ENCODE measurements at places on chromosomes 3 and 15.

DNA sequence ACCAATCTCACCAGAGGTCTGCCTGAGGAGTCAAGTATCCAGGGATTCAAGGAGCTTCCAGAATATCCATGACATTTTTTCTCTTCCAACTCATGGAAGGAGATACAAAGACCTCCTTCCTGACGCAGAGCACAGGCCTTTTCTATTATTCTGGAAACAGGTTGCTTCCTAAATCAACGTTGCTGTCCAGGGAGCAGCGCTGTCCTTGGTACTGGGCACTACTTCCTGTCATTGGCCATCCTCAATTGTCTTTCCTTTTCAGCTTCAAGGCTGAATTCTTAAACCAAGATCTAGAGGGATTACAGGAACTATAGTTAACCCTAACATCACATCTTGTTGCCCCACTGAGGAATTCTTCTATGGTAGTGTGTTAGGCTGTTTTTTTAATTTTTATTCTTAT, 50.4 kb upstream of the TBC1D21 start:
- DNase-seq = no peak

GRCh38 chr3:29011966-29012365, 268.9 kb upstream of the RBMS3 start:
- DNase-seq = no peak

DNA sequence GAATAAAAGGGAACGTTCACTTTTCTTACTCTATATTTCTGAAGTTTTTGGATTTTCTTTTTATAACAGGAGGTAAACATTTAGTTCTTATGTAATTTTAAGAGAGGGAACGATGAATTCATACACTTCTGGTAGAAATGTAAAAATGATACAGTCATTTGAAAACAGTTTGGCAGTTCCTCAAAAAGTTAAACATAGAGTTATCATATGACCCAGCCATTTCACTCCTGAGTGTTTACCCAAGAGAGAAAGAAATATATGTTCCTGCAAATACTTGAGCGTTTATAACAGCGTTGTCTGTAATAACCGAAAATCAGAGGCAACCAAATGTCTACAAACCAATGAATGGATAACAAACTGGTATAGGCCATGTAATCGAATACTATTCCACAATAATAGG, 20.8 kb upstream of the CCR9 start:
- DNase-seq = no peak

- DNase-seq = peak; percentile 71
These were observed 61.3 kb downstream of the CRYBG3 start for GRCh38 chr3:97882975-97883598.

- DNase-seq = no peak
These were observed 9.8 kb upstream of the SLC6A1 start for GRCh38 chr3:10982782-10983181.

DNA sequence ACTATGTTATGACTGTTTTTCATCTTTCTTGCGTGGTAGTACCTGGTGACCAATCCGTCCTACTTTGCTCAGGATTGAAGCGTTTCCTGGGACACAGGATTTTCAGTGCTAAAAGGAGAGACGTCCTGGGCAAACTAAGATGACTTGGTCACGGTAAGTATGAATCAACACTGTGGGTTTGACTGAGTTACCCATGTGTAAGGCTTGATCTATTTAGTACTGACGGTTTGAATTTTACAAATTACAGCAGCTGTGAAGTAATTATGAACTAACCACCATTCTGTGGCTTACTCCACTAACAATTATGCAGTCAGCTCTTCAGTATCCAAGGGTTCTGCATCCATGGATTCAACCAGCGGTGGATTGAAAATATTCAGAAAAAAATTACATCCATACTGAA, 172.9 kb upstream of the FEZF2 start:
- no peak for DNase-seq

DNA sequence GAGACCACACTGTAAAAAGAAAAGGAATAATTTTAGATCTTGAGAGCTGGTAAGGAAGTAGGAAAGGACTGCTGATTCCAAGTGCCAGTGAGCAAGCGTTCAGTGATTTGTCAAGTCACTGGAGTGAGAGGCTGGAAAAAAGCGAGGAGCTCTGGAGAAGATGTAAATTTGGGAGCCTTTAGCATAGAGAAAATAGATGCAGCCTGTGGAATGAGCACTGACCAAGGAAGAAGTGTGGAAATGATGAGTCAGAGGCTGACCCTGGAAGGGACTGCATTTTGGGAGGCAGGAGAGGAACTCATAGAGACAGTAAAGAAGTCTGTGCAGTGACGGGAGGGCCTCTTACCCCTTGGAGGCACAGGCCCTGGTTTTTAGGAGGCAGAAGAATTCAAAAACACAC, 17.1 kb upstream of the ABTB1 start:
- no peak for DNase-seq

- DNase-seq = no peak
These were observed 33.0 kb downstream of the NME9 start for GRCh38 chr3:138296639-138297038.

DNA sequence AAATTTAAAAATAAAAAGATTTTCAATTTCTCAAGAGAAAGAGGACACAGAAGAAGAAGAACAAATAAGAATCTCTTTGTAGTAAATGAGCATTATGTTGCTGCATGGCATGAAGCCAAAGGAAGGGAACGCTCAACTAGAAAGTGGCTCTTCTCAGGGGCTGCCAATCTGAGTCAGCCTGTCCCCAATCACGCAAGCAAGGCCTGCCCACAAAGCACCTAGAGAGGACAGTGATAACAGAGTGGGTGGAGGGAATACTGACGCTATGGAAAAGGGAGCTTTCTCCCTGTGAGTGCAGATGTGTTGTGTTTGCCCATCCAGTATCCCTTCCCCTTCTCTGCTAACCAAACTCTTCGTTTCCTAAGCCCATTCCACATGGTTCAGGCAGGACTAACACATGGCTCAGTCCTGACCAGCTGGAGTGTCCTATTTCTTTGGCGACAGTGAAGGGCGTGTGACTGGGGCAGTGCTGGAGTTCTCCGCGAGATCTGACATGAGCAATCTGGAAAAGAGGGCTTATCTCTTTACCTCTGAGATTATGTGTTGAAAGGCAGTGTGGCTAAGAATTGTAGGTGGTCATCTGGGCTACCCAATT, 14.2 kb downstream of the FBN1 start:
- DNase-seq = no peak

DNA sequence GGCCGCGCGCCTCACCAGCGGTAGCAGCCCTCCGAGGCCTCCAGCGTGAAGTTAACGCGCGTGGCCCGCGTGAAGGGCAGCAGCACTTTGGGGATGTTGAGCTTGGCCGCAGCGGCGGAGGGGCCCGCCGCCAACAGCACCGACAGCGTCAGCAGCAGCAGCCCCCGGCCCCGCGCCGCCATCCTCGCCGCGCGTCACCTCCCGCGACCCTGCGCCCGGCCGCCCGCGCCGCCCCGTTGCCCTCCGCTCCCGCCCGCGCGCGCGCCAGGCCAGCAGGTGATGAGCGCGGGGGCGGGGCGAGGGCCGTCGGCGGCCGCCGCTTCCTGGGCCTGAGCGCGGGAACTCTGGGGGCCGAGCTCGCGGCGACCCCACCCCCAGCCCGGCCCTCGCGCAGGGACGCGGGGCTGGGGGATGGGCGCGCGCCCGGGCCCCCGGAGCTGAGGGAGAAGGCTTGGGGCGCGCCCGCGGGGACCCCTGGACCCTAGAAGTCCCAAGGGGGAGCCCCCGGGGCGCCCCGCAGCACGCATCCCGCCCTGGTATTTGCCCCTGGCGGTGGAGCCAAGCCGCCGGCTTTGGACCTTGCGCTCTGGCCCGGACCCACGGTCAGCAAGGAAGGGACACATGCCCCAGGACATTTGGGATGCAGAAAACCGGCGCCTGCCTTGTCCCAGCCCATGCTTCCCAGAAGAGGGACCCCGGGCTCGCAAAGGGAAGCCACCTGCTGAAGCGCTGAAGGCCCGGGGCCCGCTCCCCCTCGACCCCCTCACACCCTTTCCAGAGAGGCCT, at the start of gene NUP210:
TSS of gene NUP210 (minus strand) at position 278 of the 786 bp plus-strand sequence. CDS start at position 182, 96 bp downstream.
- peak; percentile 14 for DNase-seq

DNA sequence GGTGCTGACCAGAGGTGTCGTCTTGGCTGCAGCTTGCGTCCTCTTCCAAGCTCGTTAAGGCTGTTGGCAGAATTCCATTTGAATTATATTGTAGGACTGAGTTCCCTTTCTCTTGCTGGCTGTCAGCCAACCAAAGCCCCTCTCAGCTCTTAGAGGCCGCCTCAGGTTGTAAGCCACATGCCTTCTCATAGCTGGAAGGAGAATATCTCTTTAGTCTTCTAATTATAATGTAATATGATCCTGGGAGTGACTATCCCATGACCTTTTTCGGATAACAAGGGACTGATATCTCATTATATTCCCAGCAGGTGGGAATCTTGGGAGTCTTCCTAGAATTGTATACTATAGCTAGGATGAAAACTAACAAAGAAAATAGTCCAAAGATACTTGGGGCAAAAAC, 4.8 kb downstream of the SCG5 start:
- DNase-seq = peak; percentile 76

DNA sequence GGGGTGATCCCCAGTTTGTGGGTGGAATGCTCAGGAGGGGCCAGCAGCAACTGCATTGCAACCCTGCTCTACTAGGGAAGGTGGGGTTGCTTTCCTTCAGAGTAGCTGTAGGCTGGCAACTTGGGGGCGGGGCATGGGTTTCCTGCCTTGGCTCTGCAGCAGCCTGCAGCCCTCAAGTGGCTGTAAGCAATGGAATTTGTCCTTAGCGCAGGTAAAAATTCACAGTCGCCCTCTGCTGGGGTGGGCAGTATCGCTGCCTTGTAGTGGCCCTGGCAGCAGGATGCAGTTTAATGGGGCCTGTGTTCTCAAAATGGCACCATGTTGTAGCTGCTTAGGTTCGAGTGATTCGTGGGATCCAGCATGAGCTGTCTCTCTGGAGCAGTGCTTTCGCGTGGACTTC, 29.8 kb downstream of the STT3B start:
- DNase-seq = no peak

DNA sequence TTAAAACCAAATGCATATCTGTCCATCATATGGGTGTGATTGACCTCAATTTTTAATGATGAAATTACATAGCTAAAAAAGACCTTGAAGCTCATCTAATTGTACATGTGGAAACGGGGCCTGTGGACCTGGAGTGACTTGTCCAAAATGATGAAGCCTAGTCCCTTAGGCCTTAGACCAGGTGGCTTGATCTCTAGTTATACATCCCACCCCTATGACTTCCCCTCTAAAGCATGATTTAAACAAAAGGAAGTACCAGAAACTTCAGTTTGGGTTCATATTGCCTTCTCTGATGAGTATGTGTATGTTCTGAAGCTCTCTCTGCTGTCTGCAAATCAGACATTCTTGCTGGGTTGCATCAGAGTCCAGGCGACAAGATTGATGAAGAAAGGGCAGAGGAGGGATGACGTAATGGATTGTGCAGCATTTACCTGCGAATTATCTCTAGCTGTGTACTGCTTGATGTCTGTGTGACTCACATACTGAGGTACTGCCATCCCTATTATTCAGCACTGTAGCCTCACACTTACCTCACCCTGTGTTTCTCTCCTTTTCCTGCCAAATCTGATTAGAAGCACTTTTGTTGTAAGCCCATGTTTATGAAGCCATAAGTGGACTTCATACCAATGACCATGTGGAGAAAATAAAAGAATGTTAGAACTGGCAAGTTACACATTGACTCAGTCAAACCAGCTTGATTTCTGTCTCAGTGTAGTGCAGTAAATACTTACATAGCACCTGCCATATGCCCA, 111.5 kb downstream of the FILIP1L start:
- no peak for DNase-seq

DNA sequence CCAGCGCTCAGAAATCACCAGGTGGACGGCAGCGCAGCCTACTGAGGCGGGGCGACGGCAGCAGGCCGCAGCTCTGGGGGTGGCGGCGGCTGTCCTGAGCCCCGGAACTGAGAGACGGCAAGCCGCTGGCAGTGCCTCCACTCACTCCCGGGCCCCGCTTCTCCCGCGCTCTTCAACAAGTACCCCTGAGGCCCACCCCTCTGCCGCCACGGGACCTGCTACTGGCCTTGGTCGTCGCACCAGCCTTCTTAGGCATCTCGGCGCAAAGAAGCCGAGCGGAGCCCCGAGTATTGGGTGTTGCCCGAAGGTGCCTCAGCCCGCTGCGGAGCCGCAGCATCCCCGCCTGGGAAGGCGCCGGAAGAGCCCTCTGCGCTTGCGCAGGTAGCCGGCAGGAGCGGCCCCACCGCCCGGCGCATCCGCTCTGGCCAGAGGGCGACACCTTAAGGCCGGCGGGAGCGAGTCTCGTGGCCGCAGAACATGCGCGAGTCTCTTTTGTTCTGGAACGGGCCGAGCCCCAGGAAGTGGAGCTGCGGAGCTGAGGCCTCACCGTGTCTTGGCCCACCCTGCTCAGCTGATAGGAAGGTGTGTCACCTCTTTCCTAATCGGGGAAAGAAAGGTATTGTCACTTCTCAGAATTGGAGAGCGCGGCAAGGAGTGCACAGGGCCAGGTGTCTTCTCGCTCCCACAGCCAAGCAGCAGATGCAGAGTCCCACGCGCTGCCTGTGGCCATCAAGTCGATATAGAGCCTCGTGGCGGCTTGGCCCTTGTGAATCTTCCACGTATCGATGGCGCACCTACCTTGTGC, at the start of gene C15orf40:
TSS of gene C15orf40 (minus strand) at position 369 of the 805 bp plus-strand sequence. CDS start at position 337, 32 bp downstream.
- peak; percentile 47 for DNase-seq

- no peak for DNase-seq
These were observed 90.2 kb upstream of the SLC6A11 start for GRCh38 chr3:10725846-10726245.

GRCh38 chr15:84980196-84981053, 1.2 kb upstream of the PDE8A start:
- peak; percentile 48 for DNase-seq

DNA sequence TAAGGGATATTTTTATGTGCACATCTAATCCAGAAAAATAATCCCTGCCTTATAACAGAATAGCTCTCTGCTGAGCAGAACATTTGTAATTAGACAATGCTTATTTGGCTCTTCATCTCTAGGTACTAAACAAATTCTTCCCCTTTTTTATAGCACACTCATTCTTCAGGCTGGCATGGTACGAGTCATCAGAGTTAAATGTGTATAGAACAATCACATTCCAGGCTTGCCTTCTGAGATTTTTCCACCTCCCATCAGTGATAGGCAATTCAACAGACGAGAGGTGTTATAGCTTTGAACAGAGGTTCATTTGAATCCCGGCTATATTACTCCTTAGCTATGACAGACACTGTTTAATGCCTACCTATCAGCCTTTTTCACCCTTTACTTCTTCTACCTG, 21.4 kb upstream of the SPPL2A start:
- DNase-seq = no peak

DNA sequence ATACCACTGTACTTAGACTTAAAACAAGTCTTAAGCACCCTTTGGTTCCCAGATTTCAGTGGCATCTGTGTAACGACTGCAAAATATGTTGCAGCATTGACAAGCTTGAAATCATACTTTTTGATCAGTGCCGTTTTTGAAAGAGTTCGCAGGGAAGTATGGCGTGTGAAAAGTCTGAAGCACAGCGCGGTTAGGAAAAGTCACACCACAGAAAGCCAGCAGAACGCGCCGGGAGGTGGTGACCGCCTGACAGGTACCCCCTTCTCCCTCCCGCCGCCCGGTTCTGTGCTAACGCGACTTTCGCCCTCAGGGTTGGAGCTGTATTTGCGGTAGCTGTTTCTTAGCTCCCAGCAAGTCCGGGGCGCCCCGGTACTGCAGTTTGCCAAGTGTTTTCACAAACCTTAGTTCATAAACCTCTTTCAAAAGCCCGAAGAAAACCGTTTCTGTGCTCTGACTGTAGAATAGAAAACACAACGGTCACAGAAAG, 481 bp upstream of the CRYBG3 start:
- peak; percentile 83 for DNase-seq

Data from DMS79 treated with DMSO at 0.1 percent for 48 hours (cell line).